NCI-H187 (cell line): ENCODE measurements at places on chromosomes 3 and 15.

DNA sequence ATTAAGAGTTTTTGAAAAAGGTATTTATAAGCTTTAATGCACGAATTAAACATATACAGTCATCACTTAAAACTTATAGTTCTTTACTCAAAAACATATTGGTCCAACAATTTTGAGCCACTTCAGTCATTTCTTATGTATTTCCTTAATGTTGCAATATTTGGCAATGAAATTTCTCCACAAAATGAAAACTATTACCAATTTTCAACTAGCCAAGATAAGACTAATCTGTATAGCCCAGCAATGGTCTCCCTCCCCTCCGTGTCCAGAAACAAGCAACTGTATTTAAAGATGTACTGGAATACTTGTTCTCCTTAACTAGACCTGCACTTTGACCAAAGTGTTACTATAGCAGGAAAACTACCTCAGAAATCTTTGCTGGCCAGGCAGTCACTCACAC, 9.2 kb downstream of the ARF4 start:
- no peak for DNase-seq

GRCh38 chr15:61237400-61237799, 8.3 kb upstream of the RORA start:
- DNase-seq = no peak

DNA sequence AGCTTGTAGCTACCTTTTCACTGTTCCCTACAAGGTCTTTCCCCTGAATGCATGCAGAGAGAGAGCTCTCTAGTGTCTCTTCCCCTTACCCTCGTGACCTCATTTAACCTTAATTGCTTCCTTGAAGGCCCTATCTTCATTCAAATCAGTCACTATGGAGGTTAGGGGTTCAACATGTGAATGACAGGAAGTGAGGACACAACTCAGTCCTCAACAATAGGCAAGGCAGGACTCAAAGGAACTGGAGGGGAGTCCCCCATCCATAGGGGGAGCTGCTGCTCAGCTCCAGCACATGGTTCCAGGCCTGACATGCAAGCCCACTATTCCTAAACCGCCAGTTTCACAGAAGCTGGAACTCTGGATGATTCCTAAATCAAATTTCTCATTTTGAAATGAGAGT, 33.8 kb upstream of the GYG1 start:
- DNase-seq = no peak

- DNase-seq = no peak
These were observed 1207.6 kb downstream of the OTOL1 start for GRCh38 chr3:162704238-162704637.

- DNase-seq = no peak
These were observed 75.9 kb downstream of the GABRG3 start for GRCh38 chr15:27046880-27047279.

- DNase-seq = no peak
These were observed 286.1 kb upstream of the TLE3 start for GRCh38 chr15:70383856-70384255.

GRCh38 chr3:40780291-40780924, 255.6 kb downstream of the ZNF621 start:
- DNase-seq = peak; percentile 13

- DNase-seq = no peak
These were observed 9.9 kb downstream of the TJP1 start for GRCh38 chr15:29812384-29812694.

GRCh38 chr3:126345231-126345630, 12.0 kb downstream of the KLF15 start:
- no peak for DNase-seq

DNA sequence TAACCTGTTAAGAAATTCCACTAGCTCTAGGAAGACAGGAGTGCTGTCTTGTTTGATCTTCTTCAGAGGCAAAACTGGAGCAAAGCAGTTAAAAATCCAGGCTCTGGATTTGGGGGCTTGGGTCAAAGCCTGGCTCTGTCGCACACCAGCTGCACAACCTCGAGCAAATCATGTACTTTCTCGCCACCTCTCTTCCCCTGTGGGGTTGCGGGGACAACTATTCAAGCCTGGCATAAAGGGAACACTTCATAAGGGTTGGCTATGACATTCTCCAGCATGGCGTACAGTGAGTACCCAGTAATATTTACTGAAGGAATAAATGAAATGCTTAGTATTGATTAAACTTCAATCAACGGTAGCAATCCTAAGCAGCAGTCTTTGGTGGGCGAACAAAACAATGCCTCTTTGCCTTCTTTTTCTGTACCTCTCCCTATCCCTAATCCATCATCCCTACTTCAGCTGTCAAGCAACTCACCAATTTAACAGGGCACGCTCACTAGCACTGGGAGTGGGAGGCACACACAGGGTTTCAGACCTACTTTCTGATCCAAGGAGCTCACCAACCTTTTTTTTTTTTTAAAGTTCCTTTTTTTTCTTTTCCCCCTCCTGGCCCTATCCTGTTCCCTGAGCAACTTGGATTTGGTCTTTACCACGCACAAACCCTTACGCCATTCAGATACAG, 33.0 kb downstream of the GNB5 start:
- no peak for DNase-seq

- peak; percentile 39 for DNase-seq
These were observed 47.5 kb upstream of the MUC4 start for GRCh38 chr3:195859061-195859845.

DNA sequence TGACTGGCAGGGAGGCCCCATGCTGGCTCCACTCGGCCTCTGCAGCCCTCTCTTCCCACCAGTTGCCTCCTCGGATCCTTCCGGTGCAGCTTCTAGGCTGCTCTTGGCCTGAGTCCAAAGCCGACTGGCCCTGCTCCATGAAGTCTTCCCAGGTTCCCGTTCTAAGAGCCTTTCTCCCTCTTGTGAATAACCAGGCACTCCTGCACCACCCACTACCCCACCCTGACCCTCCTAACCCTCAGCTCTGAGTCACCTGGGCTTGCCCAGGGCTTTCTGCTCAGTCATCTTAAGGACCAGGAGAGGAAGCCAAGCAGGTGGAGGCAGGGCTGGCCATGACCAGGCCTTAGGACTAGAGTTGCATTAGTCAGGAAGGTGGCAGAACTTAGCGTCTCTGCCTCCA, 28.1 kb upstream of the CNBP start:
- DNase-seq = peak; percentile 14

DNA sequence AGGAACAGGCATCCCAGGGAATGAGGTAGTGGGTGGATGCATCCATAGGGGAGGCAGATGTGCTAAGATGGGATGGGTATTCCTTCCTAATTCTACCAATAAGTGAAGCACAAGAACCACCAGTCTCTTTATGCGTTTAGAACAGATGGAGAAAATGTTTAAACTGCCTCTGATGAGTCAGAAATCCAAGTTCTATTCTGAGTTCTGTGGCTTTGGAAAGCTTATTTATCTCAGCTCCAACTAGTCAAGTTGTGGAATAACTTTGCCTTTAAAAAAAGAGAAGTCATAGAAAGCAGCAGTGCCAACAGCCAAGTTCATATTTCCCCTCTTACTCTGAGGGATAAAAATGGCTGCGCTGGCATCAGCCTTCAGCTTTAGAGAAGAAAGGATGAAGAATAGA, 761.7 kb downstream of the IGSF11 start:
- DNase-seq = no peak

DNA sequence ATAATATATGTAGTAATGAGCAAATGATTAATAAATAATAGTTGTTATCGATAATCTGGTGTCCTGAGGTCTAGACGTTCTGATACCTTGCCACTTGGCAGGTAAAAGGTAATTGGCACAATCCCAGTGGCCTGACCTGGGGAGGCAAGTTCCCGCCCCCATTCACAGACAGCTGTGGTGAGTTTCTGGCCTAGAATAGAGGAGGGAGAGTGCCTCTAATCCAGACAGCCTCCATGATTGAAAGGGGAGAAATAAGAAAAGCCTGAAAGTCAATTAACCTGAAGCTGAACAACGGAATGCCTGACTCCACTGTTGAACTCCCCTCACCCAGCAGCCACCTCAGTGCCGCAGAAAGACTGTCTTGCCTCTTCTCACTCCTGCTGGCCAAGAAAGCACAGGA, 38.1 kb upstream of the SV2B start:
- DNase-seq = no peak

DNA sequence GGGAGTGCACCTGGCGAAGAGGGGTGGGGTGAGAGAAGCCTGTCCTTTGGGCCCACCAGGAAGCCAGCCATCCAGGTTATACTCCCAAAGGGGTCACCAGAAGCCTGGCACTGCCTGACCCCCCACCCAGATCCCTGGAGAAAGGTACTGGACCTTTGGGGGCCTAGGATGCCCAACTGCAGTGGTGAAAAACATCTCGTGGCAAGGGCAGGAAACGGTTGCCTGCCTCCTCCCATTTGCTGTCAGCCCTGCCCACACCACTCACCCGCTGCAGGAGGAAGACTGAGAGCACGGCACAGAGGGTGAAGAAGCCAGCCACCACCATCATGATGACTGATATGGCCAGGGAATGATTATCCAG, 2.2 kb upstream of the ULK3 start:
- DNase-seq = no peak

- no peak for DNase-seq
These were observed 16.1 kb upstream of the AHSG start for GRCh38 chr3:186596568-186597287.

GRCh38 chr15:67196672-67197363, 57.6 kb downstream of the AAGAB start:
- DNase-seq = no peak

DNA sequence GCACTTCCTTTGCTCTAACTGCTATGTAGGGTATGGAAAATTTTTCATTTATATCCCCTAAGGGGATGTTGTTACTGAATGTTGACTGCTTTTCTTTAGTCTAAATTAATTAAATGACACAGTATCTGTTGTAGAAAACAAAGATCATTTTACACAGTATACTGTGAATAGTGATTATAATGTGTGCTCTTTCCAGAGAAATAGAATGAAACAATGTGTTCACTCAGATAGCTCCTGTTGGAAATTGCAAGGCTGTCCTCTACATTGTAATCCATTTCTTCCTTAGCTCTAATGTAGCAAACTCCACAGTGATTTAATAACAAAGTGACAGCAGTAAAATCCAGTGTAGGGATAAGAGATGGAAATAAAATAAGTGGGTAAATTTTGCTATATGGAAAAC, 159.0 kb upstream of the VEPH1 start:
- no peak for DNase-seq

DNA sequence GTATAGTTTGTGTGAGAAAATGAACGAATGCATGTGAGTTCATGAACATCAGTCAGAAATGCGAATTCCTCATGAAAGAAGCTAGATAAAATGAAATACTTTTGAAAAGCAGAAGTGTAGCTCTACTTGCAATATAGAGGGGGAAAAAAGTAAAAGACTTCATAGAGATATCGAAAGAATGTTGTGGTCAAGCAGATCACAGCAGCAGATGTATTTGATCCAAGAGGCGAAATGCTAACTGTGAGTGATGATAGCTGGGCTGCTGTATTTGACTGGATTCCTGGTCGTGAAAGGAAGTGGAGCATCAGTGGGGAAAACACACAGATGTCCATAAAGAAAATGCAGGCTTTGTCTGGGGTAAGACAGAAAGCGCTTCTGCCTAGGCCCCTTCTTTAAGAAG, 112.4 kb downstream of the ADAMTSL3 start:
- no peak for DNase-seq

DNA sequence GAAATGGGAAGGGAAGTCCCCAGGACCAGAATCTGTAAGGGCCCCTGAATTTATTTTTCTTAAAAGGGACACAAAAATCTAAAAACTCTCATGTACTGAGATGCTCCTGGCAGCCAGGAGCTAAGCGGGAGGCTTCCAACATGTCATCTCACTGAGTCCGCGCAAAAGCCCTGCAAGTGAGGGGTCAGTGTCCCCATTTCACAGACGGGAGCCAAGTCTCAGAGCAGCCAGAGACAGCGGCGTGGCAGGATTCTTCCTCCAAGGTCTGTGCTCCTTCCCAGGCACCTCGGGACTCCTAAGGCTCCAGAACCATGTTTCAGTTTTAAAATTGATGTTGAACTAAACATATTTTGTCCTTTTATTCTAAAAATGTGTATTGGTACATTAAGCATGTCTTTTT, 114.8 kb downstream of the ADCY5 start:
- no peak for DNase-seq

DNA sequence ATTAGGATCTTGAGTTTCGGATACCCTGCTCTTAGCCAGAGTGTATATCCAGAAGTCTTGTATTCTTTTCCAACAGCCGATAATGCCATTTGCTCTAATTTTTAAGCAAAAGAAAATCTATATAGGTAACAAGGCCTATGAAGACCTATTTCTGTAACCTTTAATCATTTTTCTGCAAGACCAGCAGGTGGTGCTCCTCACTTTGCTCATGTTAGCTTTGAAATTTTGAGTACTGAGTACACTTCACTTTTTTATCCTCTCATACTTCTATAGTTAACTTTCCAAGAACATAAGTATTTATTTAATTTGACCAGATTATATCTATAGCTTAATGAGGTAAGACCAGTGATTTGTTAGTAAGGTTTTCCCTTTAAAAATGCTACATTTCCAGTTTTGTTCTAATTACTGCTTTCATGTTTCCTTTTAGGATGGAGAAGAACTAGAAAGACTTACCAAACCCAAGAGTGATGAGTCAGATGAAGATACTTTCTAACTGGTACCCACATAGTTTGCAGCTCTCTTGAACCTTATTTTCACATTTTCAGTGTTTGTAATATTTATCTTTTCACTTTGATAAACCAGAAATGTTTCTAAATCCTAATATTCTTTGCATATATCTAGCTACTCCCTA, 20.5 kb downstream of the SLC35A5 start:
- no peak for DNase-seq

- no peak for DNase-seq
These were observed 85.3 kb upstream of the LIMD1 start for GRCh38 chr3:45509038-45509767.

DNA sequence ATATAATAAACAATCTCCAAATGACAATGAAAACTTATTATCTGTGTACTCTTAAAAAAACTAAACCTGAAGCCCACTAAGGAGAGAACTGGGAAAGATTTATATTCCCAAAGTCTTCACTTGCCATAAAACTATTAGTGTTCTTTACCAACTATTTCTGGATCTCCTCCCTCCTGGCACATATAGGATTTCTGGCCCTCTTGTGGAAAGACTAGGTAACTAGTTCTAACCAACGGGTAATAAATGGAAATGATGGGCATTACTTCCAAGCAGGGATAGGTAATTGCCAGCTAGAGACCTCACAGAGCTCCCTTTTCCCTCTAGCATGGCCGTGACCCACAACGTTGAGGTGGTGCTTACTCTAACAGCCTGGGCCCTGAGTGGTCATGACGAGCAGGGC, 110.1 kb downstream of the DNAH12 start:
- DNase-seq = no peak

GRCh38 chr3:170419557-170420087, 954 bp downstream of the CLDN11 start:
- no peak for DNase-seq

DNA sequence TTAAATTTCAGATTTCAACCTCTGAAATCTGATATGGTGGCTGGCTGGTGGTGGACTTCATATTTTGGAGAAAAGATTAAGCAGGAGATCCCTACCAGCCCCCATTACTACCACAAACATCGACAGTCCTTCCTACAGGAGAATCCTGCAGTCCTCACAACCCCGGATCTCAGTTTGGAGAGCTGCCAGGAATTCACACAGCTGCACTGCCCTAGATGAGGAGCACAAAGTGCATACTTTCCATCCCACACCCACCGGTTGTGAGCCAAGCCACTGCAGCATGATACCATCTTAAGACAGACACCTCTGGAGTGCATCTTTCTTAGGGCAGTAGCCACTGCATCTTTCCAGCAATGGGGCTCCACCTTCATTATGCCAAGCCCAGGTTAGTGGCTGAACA, 185.5 kb upstream of the GPR149 start:
- DNase-seq = no peak

- DNase-seq = no peak
These were observed 77.6 kb downstream of the CLDN11 start for GRCh38 chr3:170496026-170496867.
